Panc1 (cell line): ENCODE measurements at places on chromosomes 3 and 15.
A peak's percentile ranks its signal among the peaks of the same experiment; 100 is the strongest.

DNA sequence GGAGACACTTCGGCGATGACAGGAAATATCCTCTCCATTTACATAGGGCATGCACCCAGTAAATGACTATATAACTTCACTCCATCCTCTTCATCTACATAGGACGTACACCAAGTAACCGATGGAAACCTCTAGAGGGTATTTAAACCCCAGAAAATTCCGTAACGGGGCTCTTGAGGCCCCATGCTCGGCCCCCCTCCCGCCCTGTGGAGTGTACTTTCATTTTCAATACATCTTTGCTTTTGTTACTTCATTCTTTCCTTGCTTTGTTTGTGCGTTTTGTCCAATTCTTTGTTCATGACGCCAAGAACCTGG is 7.5 kb upstream of the FAM107A start:
- no peaks in the 10 kb centered on the region for H3K36me3 ChIP-seq
- H3K27me3 ChIP-seq = no peaks in the 10 kb centered on the region
- DNase-seq = no peak
- peaks cover 10% of the 10 kb centered on the region; the same call in 1 of the 2 replicates for H3K4me1 ChIP-seq
- H3K27ac ChIP-seq = peak overlapping the region; percentile 74; the same call in 1 of the 2 replicates

GRCh38 chr15:93861413-93861812 is 369.9 kb upstream of the MCTP2 start:
- H3K27ac ChIP-seq = no peak overlapping the region
- no peak for DNase-seq
- no peaks in the 10 kb centered on the region for H3K27me3 ChIP-seq
- no peak overlapping the region for H3K4me3 ChIP-seq
- no peaks in the 10 kb centered on the region for H3K4me1 ChIP-seq

- no peak for DNase-seq
- no peak overlapping the region for H3K4me3 ChIP-seq
- no peaks in the 10 kb centered on the region for H3K27me3 ChIP-seq
- 0 out of 2 replicates have a peak, but pooled peaks cover 2% of the 10 kb centered on the region for H3K36me3 ChIP-seq
- H3K4me1 ChIP-seq = no peaks in the 10 kb centered on the region
Measured at GRCh38 chr3:126450744-126451143, 24.9 kb downstream of the ZXDC start.

GRCh38 chr3:149042789-149043386 is 43.4 kb downstream of the HLTF start:
- H3K27me3 ChIP-seq = no peaks in the 10 kb centered on the region
- H3K4me3 ChIP-seq = no peak overlapping the region
- H3K36me3 ChIP-seq = peaks cover 69% of the 10 kb centered on the region

- DNase-seq = no peak
- no peaks in the 10 kb centered on the region for H3K36me3 ChIP-seq
- H3K4me1 ChIP-seq = no peaks in the 10 kb centered on the region
- H3K27me3 ChIP-seq = no peaks in the 10 kb centered on the region
Measured at GRCh38 chr3:159929171-159930141, 59.2 kb upstream of the IL12A start.

DNA sequence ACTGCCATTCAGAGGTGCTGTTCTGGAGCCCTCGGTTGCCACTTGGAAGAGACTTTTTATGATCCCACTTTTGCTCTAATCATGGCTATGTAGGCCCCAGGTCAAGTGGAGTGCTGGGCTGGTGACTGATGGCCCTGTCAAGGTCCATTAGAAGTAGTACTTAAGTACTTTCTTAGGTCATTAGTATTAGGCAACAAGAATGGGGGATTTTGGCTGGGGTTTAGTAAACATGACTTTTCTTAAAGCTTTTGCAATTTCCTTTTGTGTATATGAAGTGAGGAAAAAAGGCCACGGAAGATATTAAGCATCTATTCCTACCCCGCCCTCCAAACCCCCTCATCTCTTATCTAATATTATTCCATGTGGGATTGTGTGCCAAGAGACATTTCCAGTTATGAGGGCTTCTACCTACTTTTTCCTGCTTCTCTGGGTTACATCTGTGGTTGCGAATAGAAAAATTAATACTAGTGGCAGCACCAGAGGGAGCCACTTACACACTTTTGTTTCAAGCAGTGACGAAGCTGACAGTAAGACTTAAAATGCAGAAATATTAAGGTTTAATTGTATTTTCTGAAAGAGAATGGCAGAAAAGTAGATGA is 13.9 kb downstream of the NLGN1 start:
- no peak for DNase-seq
- no peaks in the 10 kb centered on the region for H3K36me3 ChIP-seq
- H3K27ac ChIP-seq = no peak overlapping the region
- H3K4me3 ChIP-seq = no peak overlapping the region
- peaks cover 8% of the 10 kb centered on the region for H3K27me3 ChIP-seq

DNA sequence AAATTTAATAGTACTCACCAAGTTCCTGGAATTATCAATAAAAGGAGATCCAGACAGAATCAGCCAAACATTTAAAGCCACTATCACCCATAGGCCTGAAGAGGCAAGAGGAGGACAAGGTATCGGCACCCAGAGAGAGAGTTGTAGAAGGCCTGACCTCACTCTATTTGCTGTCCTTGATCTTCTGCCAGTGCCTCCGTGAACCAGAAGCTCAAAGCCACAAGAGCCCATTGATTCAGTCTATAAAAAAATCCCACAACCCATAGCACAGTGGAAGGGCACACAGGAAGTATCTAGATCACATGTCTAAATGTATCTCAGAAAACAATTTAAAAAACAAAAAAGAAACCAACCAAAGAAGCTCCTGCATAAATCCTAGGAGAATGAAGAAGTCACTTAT is 68.6 kb upstream of the FAM174B start:
- no peak for DNase-seq
- no peaks in the 10 kb centered on the region for H3K36me3 ChIP-seq
- no peak overlapping the region for H3K27ac ChIP-seq

DNA sequence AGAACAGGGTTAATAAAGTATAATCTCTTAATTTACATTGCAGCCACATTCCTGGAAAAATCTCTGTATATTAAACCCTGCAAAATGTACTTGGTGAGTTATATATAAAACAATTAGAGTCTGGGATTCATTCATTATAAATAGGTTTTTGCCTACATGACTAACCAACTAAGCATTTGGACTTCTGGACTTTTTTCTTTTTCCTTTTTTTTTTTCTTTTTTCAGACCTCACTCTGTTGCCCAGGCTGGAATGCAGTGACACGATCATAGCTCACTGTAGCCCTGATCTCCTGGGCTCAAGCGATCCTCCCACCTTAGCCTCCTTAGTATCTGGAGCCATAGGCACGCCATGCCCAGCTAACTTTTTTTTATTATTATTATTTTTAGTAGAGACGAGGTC is 4.5 kb downstream of the DNAJC13 start:
- H3K27me3 ChIP-seq = no peaks in the 10 kb centered on the region
- H3K27ac ChIP-seq = no peak overlapping the region
- H3K4me1 ChIP-seq = peaks cover 18% of the 10 kb centered on the region
- H3K4me3 ChIP-seq = no peak overlapping the region

- H3K27ac ChIP-seq = no peak overlapping the region
- H3K36me3 ChIP-seq = peaks cover 67% of the 10 kb centered on the region
- no peak overlapping the region for H3K4me3 ChIP-seq
- DNase-seq = peak; percentile 17
Measured at GRCh38 chr3:108552267-108553159, 36.7 kb downstream of the CIP2A start.

GRCh38 chr3:30693470-30694120 is 87.2 kb downstream of the TGFBR2 start:
- no peaks in the 10 kb centered on the region for H3K27me3 ChIP-seq
- H3K36me3 ChIP-seq = peaks cover 8% of the 10 kb centered on the region; the same call in 1 of the 2 replicates
- H3K4me3 ChIP-seq = no peak overlapping the region
- peak overlapping the region; percentile 63; the same call in 1 of the 2 replicates for H3K27ac ChIP-seq
- H3K4me1 ChIP-seq = peaks cover 30% of the 10 kb centered on the region
- DNase-seq = peak; percentile 57

DNA sequence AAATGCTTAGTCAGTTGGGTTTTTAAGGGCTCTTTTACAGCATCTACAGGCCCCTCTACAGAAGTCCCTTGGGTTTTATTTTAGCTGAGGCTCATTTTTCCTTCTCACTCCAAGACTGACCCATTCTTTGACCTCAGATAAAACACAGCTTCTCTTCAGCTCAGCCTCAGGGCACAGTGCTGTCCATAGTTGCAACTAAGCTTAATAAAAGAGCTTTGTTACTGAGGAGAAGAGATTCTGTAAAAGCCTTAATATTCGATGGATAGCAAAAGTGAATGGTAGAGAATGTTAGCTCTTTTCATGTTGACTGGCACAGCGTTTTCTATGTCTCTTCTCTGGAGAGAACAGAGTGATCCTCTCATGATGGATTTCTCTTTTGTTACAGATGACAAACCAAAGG is 277.9 kb downstream of the BBX start:
- no peak overlapping the region for H3K27ac ChIP-seq
- H3K36me3 ChIP-seq = no peaks in the 10 kb centered on the region
- H3K4me3 ChIP-seq = no peak overlapping the region
- H3K4me1 ChIP-seq = no peaks in the 10 kb centered on the region
